ENCODE measurements at places on chromosomes 3 and 15.

DNA sequence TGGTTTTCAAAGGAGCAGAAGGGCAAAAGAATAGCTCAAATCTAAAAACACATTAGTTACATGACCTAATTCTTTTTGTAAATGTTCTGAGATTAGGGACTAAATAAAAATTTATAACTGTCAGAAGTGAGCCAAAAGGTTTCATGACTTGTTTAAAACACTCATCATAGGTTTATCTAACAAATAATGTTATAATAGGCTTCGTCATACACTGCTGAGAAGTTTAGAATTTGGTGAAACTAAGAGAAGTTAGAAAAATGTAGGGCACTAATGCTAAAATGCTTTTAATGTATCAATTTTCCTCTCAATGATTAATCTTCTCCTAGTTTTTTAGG, 468.8 kb upstream of the CDIN1 start:
- DNase-seq, result no peak

DNA sequence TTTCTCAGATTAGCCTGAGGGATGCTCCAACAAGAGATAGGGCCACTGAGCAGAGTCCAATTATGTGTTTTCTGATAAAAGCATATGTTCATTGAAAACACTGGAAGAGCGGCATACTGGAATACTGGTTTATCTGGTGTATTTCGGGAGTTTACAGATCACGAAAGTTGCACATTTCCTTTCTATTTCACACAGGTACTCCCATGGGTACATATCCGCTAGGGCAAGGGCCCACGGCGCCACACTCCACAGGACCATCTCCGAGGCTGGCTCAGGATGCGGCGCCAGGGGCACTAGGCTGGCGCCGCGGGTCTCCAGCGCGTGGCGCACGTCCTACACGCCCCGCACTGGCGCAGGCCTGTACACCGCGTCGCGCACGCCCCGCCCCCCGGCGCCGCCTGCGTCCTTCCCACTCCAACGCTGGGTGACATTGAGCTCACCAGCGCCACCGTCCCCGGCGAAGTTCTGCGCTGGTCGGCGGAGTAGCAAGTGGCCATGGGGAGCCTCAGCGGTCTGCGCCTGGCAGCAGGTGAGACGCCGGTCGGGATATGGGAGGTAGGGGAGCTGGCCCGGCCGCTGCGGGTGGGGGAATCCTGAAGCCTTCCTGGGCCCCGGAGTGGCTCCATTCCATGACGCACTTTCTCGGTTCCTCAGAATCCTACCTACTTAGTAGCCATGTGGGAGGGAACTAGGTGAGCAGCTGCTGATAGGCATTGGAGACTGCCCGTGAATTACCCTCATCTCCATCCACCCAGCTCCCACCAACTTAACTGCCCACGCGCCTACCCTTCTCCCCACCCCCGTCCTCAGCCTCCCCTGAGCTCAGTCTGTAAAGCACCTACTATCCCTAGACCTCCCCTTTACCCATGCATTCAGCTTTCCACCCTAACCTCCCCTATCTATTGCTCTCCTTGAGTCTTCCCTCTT, at the start of gene FAM162A:
Gene FAM162A, plus strand, starts transcription at position 412 of the 927 bp plus-strand sequence. Its CDS starts 84 bp downstream, at position 496.
- DNase-seq, result peak; percentile 97

- no peak for DNase-seq
Measured at GRCh38 chr3:146404436-146404835, 64.9 kb downstream of the PLSCR2 start.

DNA sequence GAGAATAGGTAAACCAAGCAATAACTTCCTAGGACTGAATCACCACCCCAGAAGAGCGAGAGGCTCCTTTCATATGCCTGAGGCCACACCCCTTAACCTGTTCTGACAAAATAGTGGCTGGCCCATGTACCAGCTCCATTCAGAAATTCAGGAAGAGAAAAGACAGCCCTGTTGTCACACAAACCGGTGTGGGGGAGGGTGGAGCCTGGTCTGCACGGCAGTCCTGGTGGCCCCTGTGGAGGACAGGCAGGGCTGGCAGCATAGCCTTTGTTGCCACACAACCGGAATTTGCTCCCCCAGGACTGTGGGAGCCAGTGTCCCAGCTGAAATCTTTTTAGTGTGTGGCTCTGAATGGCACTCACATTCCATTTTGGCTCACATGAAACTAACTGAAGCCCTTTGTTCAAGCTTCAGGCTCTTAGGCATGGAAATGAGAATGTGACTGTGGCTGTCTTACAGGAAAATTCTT, 23.8 kb downstream of the RLBP1 start:
- peak; percentile 54 for DNase-seq

DNA sequence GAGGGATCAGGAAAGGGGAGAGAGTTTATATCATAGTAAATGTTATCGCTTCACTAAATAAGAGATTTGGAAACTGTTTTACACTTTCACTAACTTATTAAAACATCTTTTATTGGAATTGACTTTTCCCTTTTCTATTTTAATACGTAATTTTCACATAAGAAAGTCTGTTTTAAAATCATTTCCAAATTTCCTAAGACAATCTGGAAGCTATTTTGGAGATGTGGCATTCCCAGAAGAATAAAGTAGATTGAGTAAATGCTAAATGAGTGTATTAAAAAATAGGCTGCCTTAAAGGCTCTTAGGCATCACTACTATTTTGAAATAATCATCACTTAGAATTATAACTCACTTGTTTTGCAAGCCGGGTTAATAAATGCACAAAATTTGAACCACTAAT, 763.5 kb downstream of the EDEM1 start:
- no peak for DNase-seq

DNA sequence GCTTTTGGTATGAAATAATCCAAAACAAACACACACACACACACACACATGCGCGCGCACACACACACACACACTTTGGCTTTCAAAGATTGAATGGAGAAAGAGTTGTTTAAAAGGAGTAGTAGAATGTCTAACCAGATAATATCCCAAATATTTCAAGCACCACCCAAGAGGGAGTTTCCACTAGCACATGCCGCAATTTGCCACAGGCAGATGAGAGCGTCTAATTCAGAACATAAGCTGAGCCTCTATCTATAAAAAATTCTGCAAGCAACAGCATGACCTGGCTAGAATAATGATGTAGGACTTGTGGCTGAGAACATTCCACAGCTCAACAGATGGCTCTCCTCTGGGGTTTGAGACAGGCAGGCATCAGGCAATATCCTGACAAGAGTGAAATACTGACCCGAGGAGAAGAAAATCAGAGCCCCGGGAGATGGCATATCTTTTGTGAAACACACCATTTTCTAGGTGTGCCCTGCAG, 302.5 kb upstream of the GADL1 start:
- DNase-seq, result no peak

DNA sequence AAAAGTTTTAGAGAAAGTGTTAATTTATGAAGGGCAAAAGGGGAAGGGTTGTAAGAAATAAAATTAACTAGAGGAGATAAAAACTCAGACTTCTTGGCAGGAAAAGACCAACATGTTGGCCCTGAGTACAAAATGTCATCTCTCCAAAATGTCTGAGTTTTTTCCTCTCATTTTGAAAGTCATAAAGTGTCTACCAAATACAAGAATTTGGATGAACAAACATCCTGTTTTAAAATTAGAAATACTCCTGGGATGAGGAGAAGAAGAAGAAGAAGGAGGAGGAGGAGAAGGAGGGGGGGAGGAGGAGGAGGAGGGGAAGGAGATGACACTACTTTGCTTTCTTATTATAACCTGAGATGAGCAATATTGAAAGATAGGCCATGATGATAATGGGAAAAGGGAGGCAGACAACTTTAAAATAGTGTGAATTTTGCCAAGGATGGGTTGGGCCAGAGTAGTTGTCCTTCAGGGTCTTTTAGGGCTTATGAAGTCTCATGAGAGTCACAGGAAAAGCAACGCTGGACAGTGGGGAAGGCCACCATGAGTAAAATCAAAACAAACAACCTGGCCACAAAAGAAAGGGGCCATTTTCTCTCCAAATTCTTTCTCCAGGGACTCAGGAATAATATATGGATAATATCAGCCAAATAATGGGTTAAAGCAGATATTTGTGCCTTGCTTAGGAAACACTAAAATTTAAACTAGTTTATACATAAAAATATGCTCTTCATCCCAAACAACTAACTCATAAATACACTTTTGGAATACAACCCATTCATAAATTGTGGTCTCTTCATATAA, 632.9 kb downstream of the EPHA3 start:
- no peak for DNase-seq

DNA sequence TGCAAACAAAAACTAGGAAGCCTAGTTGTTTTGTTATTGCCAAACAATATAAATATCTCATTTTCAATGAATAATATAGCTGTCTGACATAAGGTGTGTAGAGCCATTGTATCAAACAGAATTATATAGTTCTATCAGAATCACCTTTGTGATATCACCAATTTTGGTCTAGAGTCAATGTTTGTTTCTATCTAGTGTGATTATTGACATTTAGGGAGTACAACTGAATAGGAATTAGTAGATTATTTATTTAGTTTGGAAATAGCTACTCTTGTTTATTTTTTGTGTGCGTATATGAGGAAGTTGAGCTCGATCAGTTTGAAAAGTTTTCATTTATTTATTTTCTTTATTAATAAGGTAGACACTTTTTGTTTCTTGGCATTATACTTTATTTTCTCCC, 389.7 kb downstream of the NAALADL2 start:
- no peak for DNase-seq

DNA sequence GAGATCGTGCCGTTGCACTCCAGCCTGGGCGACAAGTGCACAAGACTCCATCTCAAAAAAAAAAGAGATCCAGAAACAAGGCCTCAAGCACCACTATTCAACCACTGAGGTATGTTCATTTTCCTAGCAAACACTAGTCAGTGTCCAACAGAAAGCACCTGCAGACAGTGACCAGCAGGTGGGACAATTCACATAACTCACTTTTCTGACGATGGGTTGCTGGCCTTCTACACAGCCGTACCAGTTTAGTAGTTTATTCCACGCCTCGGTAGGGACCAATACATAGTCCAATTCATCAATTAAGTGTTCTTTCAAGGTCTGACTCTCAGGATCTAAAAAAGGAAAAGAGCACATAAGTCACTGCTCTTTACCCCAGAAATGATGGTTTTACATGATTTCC, 12.4 kb downstream of the USP4 start:
- DNase-seq, result no peak

DNA sequence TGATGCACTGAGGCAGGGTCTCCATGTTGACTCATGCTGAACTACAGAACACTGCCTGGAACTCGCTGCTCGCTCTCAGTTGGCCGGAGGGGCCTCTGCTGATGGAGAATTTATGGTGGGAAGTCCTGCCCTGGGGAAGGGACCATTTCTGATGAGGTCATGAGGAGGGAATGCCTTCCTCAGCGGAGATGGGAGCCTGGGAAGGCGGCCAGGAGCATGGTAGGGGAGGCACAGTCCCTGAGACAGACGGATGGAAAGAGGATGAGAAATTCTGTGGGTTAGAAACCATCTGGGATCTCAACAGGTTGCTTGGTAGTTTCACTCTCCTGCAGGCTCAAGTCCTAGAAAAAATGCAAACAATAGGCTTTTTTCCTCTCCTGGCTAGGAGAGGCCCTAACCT, 56.8 kb upstream of the TPM1 start:
- no peak for DNase-seq

DNA sequence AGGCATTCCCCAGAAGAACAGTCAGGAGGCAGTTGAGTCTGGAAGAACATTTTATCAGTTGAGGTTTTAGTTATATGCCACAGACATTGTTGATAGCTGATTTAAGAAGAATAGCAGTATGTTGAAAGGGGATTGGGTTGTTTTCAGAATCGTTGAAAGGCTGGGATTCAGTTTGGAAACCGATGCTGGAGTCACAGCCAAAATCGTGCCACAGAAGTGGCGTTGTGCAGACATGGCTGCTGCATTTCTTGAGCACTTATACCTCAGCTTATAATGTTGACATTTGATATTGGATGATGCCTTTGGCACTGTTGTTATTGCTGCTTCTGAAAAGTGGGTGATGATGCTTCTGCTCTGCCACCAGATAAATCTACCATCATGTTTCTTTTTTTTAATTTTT, 16.1 kb downstream of the SLMAP start:
- no peak for DNase-seq
